ENCODE measurements at places on chromosomes 13 and 19. TPM values are rescaled to one million over a fixed set of nuclear protein-coding genes. Genes with fewer than 3 reads are reported as not detected.
A peak's percentile ranks its signal among the peaks of the same experiment; 100 is the strongest.

The ZNF296 gene
- 6.3 TPM for total RNA-seq

GRCh38 chr13:50650592-50651504 lies 192.6 kb downstream of the DLEU7 start:
- no peak for DNase-seq
- H3K27me3 ChIP-seq, result peaks cover 4% of the 10 kb centered on the region
- H3K4me3 ChIP-seq, result no peak overlapping the region
- H3K4me1 ChIP-seq, result peaks cover 7% of the 10 kb centered on the region
- H3K27ac ChIP-seq, result no peak overlapping the region

GRCh38 chr13:85091631-85092234 lies 707.5 kb downstream of the SLITRK6 start:
- H3K4me1 ChIP-seq, result no peaks in the 10 kb centered on the region
- H3K4me3 ChIP-seq, result no peak overlapping the region
- no peak for DNase-seq
- no peaks in the 10 kb centered on the region for H3K27me3 ChIP-seq
- H3K27ac ChIP-seq, result no peak overlapping the region

- H3K36me3 ChIP-seq, result no peaks in the 10 kb centered on the region
- no peaks in the 10 kb centered on the region for H3K27me3 ChIP-seq
- H3K27ac ChIP-seq, result no peak overlapping the region
- no peak overlapping the region for H3K4me3 ChIP-seq
These were observed 766.1 kb upstream of the GPC6 start for GRCh38 chr13:92460479-92460878.

GRCh38 chr19:10518444-10519361 lies 1.5 kb upstream of the S1PR5 start:
- peaks cover 18% of the 10 kb centered on the region for H3K4me1 ChIP-seq
- H3K36me3 ChIP-seq, result no peaks in the 10 kb centered on the region
- H3K27me3 ChIP-seq, result peaks cover 63% of the 10 kb centered on the region

The TTC9B gene
- not detected for total RNA-seq

- DNase-seq, result no peak
- H3K4me1 ChIP-seq, result peaks cover 28% of the 10 kb centered on the region
- peak overlapping the region; percentile 59 for H3K4me3 ChIP-seq
- peaks cover 9% of the 10 kb centered on the region for H3K36me3 ChIP-seq
These were observed 1.3 kb downstream of the GNA15 start for GRCh38 chr19:3137119-3137518.

DNA sequence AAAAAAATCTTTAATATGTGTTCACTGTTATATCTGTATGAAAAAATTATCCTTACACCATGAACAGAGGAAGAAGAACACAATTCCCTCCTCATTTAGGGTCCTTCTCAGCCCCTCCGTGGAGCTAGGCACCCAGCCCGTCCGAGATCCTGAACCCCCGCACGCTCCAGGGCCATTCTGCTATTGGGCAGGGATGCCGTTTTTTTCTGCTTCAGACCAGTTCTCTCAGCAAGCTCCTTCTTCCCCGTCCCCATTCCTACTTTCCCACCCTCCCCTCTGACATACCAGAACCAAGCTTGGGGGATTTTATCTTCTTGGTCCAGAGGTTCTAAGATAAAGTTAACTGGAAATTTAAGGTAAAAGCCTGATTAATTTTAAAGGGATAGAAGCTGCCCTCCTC lies 36.2 kb downstream of the ATP12A start:
- H3K4me3 ChIP-seq, result no peak overlapping the region
- no peaks in the 10 kb centered on the region for H3K36me3 ChIP-seq
- peaks cover 12% of the 10 kb centered on the region for H3K27me3 ChIP-seq
- no peak for DNase-seq
- H3K27ac ChIP-seq, result no peak overlapping the region
- H3K4me1 ChIP-seq, result peaks cover 2% of the 10 kb centered on the region

DNA sequence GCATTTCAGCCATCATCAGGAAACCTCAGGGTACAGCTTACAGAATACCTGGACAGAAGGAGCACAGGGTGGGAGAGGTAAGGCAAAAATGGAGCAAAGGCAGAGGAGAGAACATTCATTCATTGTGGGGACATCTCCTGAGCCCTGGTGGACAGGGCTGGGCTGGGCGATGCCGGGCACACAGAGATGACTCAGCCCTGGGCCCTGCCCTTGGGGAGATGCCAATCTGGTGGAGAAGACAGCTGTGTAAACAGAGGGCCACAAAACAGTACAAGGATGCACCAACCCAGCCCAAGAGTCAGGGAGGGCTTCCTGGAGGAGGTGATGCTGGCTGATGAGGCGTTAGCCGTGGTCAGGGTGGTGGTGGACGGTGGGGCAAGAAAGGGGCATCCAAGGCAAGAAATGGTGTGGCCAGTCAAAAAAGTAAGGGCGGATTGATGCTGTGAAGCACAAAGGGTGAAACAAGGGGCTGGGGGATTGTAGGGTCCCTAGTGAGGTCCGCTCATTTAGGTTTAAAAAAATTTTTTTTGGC lies 3.6 kb upstream of the HAS1 start:
- no peak overlapping the region for H3K27ac ChIP-seq
- H3K4me1 ChIP-seq, result no peaks in the 10 kb centered on the region
- H3K4me3 ChIP-seq, result no peak overlapping the region
- no peak for DNase-seq
- H3K36me3 ChIP-seq, result no peaks in the 10 kb centered on the region

GRCh38 chr13:76198568-76199163 lies 562.5 kb downstream of the LMO7 start:
- no peaks in the 10 kb centered on the region for H3K36me3 ChIP-seq
- H3K27me3 ChIP-seq, result peaks cover 4% of the 10 kb centered on the region

- H3K4me1 ChIP-seq, result peaks cover 57% of the 10 kb centered on the region
- H3K4me3 ChIP-seq, result peak overlapping the region; percentile 10
- H3K36me3 ChIP-seq, result peaks cover 17% of the 10 kb centered on the region
- DNase-seq, result no peak
These were observed 73.5 kb upstream of the C13orf46 start for GRCh38 chr13:114047358-114047881.

- no peaks in the 10 kb centered on the region for H3K4me1 ChIP-seq
- DNase-seq, result no peak
- no peak overlapping the region for H3K27ac ChIP-seq
These were observed 46.7 kb downstream of the ZNF729 start for GRCh38 chr19:22332924-22333323.

- no peak overlapping the region for H3K4me3 ChIP-seq
- H3K27ac ChIP-seq, result no peak overlapping the region
- H3K4me1 ChIP-seq, result peaks cover 21% of the 10 kb centered on the region
- peaks cover 84% of the 10 kb centered on the region for H3K27me3 ChIP-seq
- peaks cover 8% of the 10 kb centered on the region for H3K36me3 ChIP-seq
These were observed 654 bp downstream of the ZIC5 start for GRCh38 chr13:99970651-99971575.

The TMIGD2 gene
- 12.6 TPM for total RNA-seq

The PPAN gene
- 214 TPM for total RNA-seq

- H3K27me3 ChIP-seq, result no peaks in the 10 kb centered on the region
- no peaks in the 10 kb centered on the region for H3K36me3 ChIP-seq
- no peaks in the 10 kb centered on the region for H3K4me1 ChIP-seq
- DNase-seq, result no peak
These were observed 310.4 kb downstream of the SPRY2 start for GRCh38 chr13:80030491-80030890.

The KLK12 gene
- total RNA-seq, result not detected

- H3K4me1 ChIP-seq, result no peaks in the 10 kb centered on the region
- H3K4me3 ChIP-seq, result no peak overlapping the region
- no peaks in the 10 kb centered on the region for H3K36me3 ChIP-seq
- DNase-seq, result no peak
- no peak overlapping the region for H3K27ac ChIP-seq
These were observed 109.0 kb downstream of the STARD13 start for GRCh38 chr13:33176526-33176925.

DNA sequence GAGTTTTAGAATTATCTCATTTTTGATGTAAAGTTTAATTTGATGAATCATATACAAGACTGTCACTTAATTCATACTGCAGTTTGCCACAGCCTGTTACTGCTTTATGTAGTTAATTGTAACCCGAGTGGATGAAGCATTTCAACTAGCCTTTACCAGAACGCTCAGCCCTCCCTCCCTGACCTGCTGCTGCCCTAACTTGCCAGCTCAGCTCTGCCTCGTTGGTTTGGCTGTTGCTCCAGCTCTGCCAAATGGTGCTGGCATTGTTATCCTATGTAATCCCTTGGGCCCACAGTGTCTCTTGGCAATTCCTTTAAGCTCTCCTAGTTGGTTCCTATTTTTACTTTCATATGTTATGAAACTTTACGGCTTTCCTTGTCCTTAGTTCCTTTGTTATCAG lies 113.3 kb downstream of the LMO7 start:
- peaks cover 3% of the 10 kb centered on the region for H3K36me3 ChIP-seq
- no peaks in the 10 kb centered on the region for H3K4me1 ChIP-seq
- H3K27ac ChIP-seq, result no peak overlapping the region

- peak overlapping the region; percentile 70 for H3K4me3 ChIP-seq
- peaks cover 24% of the 10 kb centered on the region for H3K27me3 ChIP-seq
- DNase-seq, result no peak
- no peak overlapping the region for H3K27ac ChIP-seq
- no peaks in the 10 kb centered on the region for H3K36me3 ChIP-seq
- peaks cover 5% of the 10 kb centered on the region for H3K4me1 ChIP-seq
These were observed 732 bp upstream of the C2CD4C start for GRCh38 chr19:409516-410242.

- H3K4me3 ChIP-seq, result no peak overlapping the region
- no peak overlapping the region for H3K27ac ChIP-seq
- no peaks in the 10 kb centered on the region for H3K27me3 ChIP-seq
- H3K36me3 ChIP-seq, result peaks cover 6% of the 10 kb centered on the region
- H3K4me1 ChIP-seq, result peaks cover 36% of the 10 kb centered on the region
These were observed 2.1 kb downstream of the ZNF709 start for GRCh38 chr19:12482509-12482886.

The IL12RB1 gene
- total RNA-seq, result 26.5 TPM

DNA sequence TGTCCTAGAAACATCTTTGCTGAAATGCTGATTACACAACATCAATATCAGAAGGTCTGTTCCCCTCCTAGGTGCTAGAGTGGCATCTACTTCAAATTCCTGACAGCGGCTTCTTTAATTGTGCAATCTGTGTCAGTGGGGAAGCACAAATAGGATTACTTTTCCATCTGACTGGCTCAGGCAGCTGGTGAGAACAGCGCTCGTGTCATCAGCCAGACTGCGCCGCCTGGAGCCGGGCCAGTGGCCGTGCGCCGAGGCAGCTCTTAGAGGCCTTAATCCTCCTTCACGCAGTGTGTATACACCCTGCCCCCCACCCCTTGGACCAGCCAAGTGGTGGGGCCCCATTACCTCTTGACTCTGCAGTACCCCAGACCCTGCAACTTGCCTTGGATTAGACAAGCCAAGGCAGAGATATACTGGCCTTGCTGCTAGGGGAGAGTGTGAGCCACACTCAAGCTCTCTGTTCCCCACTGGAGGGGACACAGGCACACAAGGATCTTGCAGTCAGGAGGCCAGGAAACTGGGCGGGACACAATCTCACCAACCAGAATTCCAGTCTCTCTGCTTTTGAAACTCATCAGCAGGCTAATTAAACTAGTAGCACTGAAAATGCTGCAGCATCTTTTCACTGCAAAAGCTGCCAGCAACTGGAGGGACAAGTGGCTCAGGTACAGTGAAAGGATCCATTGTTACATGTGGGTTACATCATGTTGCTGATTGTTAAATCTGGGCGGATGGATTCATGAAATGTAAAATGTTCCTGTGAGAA lies 48.9 kb upstream of the EPHX3 start:
- peak overlapping the region; percentile 34 for H3K27ac ChIP-seq
- H3K4me1 ChIP-seq, result peaks cover 83% of the 10 kb centered on the region
- H3K27me3 ChIP-seq, result no peaks in the 10 kb centered on the region
- peaks cover 5% of the 10 kb centered on the region for H3K36me3 ChIP-seq

DNA sequence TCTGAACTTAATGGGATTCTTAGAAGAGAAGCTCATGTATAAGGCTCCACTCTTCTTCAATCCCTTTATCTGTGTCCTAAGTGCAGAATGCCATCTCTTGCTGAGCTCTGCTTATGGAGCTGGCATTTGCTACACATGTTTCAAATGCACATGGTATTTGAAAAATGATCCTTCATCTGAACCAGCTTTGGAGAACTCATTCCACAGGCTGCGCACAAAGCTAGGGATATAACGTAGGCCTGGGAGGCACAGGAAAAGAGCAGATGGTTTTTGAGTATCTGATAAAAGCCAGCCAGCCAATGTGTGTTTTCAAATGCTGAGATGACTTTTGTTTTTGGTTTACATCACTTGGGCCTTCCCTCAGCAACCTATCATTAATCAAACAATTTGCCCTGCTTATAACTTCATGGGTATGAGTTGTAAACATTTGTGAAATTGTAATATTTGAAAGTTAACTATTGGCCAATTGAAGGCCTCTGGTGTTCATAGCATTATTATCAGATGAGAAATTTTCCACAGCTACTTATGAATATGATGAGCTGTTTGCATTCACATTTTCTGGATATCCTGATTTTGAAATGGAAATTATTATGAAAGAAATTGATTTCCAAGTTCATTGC lies 729.0 kb downstream of the FGF9 start:
- H3K4me1 ChIP-seq, result no peaks in the 10 kb centered on the region
- H3K27me3 ChIP-seq, result peaks cover 3% of the 10 kb centered on the region
- no peak overlapping the region for H3K27ac ChIP-seq
- peaks cover 2% of the 10 kb centered on the region for H3K36me3 ChIP-seq
- DNase-seq, result no peak

- no peak overlapping the region for H3K4me3 ChIP-seq
- no peak for DNase-seq
- H3K4me1 ChIP-seq, result peaks cover 25% of the 10 kb centered on the region
- no peak overlapping the region for H3K27ac ChIP-seq
- H3K36me3 ChIP-seq, result peaks cover 12% of the 10 kb centered on the region
These were observed 23.1 kb downstream of the FXYD5 start for GRCh38 chr19:35177377-35178274.

GRCh38 chr13:94305463-94305862 lies 174.0 kb downstream of the DCT start:
- H3K36me3 ChIP-seq, result peaks cover 2% of the 10 kb centered on the region
- H3K4me1 ChIP-seq, result peaks cover 1% of the 10 kb centered on the region
- no peak overlapping the region for H3K4me3 ChIP-seq
- H3K27me3 ChIP-seq, result no peaks in the 10 kb centered on the region
- no peak overlapping the region for H3K27ac ChIP-seq

DNA sequence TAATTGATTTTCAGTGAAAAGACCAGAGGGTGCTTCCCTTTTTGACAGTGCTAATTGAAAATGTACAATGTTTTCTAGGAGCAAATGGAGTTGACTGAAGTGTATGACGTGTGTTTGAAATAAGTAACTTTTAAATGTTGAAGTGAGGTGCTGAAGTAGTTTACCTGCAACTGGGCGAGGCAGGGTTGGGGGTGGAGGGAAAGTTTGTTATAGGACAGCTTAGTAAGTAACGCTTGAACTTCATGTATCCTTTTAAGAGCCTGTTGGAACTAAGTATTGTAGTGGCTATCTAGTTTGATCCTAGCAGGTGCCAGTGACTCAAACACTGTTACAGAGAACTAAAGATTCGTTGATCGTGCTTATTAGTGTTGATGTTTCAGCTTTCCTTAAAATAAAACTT lies 5.9 kb downstream of the SLAIN1 start:
- H3K36me3 ChIP-seq, result peaks cover 36% of the 10 kb centered on the region
- DNase-seq, result no peak

GRCh38 chr19:31214997-31215396 lies 134.2 kb downstream of the TSHZ3 start:
- H3K27ac ChIP-seq, result peak overlapping the region; percentile 98
- peaks cover 7% of the 10 kb centered on the region for H3K36me3 ChIP-seq
- H3K4me1 ChIP-seq, result peaks cover 27% of the 10 kb centered on the region
- no peak for DNase-seq

GRCh38 chr19:35251456-35251855 lies 2.7 kb downstream of the LSR start:
- DNase-seq, result no peak
- no peak overlapping the region for H3K4me3 ChIP-seq
- peaks cover 33% of the 10 kb centered on the region for H3K36me3 ChIP-seq
- H3K27ac ChIP-seq, result no peak overlapping the region
- no peaks in the 10 kb centered on the region for H3K27me3 ChIP-seq
- H3K4me1 ChIP-seq, result peaks cover 39% of the 10 kb centered on the region

All from activated naive CD8-positive, alpha-beta T cell treated with anti-CD3 and anti-CD28 coated beads for 36 hours (primary cell).